NCI-H226 (cell line): ENCODE measurements at places on chromosomes 16 and 17.

DNA sequence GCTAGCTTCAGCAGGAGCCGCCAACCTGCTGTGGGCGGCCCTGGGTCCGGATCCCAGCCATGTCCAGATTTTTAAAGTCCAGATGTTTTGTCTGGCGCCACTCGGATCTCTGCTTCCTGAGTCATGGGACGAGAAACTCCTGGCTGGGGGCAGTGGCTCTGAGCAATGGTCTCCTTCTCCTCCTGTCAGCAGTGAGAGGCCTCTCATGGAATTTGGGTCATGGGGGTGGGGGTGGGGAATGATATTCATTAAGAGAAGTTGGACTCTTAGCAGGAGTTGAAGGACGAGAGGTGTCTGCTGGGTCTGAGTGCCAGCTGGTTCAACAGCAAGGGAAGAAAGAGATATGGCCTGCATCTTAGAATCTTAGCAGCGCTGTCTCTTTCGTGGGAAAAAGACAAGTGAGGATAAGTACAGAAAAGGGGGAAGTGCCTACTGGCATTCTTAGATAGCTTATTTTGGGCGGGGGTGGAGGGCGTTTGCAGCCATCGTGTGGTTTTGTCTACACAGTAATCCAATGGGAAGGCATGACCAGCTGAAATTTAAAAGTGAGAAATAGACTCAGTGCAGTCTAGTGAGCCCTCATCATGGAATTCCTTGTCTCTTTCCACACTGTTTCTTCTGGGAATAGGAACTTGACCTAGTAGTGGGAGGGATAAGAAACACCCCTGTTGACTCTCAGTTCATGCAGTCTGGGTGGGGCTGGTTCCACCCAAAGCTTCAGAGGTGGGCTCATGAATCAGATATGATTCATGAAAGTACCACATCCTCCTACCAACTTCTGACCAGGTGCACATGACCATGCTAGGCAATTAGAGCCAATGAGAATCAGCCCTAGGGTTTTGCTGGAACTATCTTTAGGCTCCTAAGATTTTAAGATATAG is 80.5 kb downstream of the MYH13 start:
- peak; percentile 77 for DNase-seq

DNA sequence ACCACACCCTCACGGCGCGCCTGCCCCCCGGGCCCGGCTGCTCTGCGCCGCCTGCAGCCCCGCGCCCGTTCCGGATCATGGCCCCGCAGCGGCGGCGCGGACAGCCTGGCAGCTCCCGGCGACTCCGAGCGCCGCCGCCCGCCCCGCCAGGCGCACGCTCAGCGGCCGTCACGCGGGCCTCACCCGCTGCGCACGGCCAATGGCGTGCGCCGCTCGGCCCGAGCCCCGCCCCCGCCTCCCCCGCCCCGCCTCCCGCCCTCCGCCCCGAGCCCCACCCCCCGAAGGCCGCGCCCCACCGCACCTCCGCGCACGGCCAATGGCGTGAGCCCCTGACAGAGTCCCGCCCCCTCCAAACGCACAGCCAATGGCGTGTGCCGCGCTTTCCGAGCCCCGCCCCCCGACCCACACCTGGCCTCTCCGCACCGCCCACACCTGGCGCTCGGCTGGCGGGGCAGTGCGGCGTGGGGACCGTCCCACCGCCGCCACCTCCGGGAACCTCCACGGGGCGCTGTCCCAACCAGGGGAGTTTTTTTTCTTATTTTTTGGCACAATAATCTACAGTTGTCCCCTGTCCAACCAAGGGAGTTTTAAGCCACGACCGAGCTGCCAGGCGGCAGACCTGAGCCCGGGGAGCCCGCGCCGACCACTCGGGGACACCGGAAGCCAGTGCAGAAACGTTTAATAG is at the start of gene PCYT2:
Gene PCYT2, minus strand, starts transcription at position 123 of the 685 bp plus-strand sequence. Its CDS starts 44 bp downstream, at position 79.
- DNase-seq = peak; percentile 66

GRCh38 chr17:57021226-57021940 is 43.5 kb downstream of the SCPEP1 start:
- no peak for DNase-seq

DNA sequence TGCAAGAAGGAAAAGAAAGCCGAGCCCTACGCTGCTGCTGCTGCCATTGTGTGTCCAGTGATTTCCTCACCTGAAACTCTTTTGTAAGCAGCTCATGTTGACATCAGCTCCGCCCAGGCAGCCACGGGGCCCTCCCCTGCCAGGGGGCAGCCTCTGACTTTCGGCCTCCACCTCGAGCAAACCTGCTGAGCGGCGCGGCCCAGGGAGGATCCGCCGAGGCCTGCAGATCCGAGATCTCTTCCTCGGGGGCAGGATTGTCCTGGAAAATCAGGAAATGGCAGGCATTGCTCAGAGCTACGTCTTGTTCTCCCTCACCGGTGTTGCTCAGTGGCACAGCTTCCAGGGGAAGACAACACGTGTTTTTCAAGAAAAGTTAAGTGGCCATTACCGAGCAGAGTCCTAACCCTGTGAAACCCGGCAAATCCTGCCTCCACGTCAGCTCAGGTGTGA is 35.6 kb upstream of the ZNF750 start:
- no peak for DNase-seq

DNA sequence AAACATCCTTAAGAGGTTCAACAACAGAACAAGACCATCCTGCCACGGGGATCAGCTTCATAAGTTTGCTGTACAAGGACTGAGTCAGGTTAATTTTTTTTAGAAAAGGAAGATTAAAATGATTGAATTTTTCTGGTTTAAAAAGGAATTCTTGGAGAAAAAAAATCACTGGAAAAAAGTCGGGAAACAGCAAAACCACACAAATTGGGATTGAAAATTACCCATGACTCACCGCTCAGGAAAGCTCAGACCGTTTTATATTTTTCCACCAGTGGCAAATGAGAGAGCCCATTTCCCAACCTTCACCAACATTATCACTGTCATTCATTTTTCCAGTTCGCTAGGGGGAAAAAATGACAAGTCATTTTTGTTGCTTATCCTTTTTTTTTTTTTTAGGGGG is 46.6 kb downstream of the MRM3 start:
- DNase-seq = no peak

DNA sequence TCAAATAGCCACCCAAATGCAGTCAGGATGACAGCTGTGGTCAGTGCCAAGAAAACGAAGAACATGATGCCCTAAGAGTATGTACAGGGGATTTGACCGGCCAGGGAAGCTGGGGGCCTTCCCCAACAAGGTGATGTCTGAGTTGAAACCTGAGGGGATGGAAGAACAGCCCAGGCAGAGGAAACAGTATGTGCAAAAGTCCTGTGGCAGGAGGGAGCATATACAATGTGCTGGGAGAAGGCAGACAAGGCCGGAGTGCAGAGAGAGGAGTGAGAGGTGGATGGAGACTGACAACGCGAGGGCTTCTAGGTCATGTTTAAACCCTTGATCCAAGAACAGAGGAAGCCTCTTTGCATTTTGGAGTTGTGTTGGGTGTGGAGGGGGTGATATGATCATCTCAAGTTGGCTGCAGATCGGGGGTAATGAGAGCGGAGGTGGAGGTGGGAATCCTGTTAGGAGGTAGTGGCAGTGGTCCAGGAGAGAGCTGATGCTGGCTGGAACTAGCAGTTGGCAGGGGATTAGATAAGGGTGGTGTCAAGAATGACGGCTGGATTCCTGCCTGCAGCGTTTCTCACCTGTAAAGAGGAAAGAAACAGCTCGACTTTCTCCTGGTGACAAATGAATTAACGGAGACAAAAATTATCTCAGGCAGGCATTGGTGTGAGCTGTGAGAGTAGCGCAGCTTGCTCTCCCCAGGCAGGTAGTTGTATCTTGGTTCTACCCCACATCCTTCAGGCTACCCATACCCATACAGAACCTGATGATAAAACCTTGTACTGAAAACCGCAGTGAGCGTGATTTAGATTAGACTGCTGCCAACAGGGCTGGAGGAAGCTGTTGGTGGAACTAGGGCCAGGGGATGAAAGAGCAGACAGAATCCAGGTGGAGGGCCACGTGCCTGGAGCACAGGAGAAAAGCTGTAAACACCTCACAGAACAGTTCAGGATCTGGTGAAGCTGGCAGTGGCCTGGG is 37.2 kb upstream of the NGFR start:
- DNase-seq = peak; percentile 80

GRCh38 chr17:6853764-6854442 is 22.4 kb upstream of the TEKT1 start:
- peak; percentile 41 for DNase-seq

GRCh38 chr17:4849011-4849536 is 15.9 kb downstream of the MINK1 start:
- no peak for DNase-seq

DNA sequence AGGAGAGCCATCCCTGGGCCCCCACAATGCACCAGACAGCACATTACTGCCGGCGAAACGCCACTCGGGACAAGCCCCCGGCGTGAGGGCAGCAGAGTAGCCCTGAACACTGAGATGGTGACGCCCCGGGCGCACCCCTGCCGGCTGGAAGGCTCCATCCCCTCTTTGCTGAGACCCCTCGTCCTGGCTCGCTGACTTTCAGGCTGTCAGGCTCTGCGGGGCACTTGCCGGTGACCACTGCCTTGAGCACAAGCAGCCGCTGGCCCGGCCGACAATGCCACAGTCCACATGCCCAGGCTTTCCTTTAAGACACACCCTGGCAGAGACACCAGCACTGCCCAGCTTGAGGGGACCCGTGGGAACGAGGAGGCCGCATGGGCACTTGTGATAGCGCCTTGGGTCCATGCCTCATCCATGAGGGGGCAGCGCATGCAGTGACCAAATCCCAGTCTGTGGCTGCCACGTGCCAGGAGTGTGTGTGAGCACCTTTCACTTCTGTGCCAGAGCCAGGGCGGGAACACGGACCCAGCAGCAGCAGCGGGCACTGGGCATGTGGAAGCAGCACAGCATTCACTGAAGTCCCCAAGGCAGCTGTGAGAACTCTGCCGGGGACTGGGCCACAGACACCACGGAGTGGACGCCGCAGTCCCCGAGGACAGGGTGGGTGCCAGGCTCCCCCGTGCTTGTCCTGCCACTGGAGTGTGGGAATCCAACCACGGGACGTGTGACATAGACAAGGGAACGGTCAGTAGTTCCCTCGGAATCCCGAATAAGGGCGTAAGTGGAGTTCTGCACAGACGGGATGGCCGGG is 24.5 kb downstream of the NDUFAF8 start:
- no peak for DNase-seq

DNA sequence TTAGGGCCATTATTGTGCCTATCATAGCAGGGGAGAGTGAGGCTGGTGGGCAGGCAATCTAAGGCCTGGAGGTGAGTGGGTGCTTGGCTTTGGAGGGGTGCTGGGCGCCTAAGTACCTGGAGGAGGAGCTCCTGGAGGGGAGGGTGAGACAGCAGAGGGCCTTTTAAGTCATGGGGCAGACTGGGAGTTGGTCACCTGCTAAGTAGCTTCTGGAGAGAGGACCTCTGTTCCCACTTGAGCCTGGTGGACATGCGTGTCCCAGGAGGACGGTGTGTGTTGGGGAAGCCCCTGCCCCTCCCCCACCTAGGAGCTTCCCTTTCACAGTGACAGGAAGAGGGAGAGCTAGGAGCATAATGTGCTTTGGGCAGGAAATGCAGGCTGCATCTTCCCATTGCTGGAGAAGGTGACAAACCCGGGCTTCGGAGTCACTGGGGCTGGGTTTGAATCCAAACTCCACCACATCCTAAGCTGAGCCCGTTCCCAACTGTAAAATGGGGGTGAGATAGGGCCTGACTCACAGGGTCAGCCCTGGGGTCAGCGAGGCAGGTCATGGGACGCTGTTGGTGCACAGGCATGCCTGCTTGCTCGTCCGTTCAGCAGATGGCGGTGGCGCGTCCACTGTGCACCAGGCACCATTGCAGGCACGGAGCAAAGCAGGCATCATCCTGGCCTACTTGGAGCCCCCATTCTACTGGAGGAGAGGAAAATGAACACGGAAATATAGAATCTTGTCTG is 37.9 kb downstream of the CMIP start:
- no peak for DNase-seq

DNA sequence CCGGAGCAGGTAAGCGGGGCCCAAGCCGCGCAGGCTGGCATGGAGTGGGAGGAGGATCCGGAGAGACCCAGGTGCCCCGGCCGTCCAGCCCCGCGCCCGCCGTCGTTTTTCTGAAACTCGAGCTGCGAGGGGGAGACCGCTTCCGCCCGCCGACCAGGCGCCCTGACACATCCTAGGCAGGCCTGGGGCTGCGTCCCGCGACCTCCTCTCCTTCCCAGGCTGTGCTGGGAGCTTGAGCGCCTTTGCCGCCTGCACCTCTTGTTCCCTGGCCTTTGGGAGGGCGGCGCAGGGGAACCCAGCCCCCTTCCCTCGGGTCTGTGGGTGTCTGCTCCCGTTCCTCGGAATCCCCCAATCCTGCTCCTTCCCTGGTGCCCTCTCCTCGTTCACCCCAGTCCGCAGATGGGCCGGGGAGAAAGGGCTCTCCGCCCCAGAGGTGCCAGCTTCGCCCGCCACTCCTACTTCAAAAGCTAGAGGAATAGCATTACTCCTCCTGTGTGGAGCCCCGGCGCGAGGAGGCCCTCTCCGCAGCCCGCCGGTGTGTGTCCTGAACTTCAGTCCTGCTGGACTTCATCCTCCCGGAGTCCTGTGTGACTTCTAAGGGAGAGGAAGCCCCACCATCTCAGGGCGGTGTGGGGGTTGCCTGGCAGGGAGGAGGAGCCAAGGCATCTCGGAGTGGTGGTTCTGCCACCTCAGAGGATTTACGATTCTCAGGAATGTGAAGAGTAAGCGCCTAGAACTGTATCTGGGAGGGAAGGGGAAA is 1.0 kb downstream of the NHERF1 start:
- DNase-seq = peak; percentile 73

DNA sequence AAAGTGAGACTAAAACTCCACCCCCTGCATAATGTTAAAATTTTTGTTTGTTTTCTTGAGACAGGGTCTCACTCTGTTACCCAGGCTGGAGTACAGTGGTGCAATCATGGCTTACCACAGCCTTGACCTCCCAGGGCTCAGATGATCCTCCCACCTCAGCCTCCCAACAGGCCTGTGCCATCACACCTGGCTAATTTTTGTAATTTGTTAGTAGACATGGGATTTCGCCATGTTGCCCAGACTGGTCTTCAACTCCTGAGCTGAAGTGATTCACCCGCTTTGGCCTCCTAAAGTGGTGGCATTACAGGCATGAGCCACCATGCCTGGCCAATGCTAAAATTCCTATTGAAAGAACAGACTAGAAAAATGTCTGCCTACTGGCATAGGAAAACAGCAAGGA is 103.8 kb downstream of the TRIM37 start:
- no peak for DNase-seq

- DNase-seq = no peak
Measured at GRCh38 chr16:86893506-86893905, 315.2 kb downstream of the FOXL1 start.

DNA sequence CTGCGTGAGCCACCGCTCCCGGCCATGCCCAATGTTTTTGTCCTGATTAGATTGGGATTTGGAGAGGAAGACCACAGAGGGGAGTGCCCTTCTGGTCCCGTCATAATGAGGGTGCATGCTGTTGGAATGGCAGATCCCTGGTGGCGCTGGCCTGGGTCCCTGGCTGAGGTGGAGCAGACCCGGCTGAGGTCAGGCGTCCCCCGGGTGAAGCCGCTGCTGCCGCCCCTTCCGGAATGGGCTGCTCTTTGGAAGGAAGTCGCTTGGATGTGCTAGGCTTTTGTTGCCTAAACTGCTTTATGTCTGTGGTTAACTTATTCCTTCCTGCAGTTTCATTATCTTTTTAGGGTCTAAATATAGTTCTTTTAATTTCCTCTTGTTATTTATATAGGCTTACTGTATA is 120.3 kb upstream of the CHMP6 start:
- DNase-seq = no peak
